Activated CD4-positive, alpha-beta memory T cell treated with anti-CD3 and anti-CD28 coated beads, Interleukin-2, amount 10 ng/mL, durations not matched to agents 7 days and 5 days (primary cell): ENCODE measurements at places on chromosomes 1 and 21. TPM values are rescaled to one million over a fixed set of nuclear protein-coding genes. Genes with fewer than 3 reads are reported as not detected.

DNA sequence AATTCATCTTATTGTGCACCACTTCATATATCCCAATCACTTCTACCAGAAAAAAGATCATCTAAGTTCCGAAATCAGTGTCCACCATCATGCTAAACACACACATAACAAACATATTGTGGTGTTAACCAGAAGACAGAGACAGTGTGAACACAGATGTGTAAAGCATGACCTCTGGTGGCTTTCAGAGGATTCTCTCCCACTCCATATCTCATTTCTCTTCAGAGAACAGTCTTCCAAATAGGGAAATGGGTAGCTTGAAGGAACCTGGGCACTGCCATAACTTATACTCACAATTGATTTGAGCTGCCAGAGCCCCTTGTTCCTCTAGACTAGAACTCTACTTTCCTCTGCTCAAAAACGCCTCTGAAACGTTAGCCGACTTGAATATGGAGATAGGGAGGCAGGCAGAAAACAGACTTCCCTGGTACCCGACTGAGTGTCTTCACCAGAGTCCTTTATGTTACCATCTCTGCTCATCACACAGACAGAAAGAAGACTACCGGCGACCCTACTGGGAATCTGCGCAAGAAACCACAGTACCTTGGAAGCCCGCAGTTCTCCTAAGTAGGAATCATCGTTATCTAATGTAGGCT lies 1.8 kb upstream of the ELAPOR1 start:
- H3K27me3 ChIP-seq: peaks cover 42% of the 10 kb centered on the region
- no peaks in the 10 kb centered on the region for H3K36me3 ChIP-seq
- peak overlapping the region; percentile 74 for H3K4me3 ChIP-seq
- no peak for DNase-seq
- H3K27ac ChIP-seq: no peak overlapping the region
- H3K4me1 ChIP-seq: peaks cover 37% of the 10 kb centered on the region

- H3K27me3 ChIP-seq: no peaks in the 10 kb centered on the region
- H3K4me1 ChIP-seq: no peaks in the 10 kb centered on the region
- no peak overlapping the region for H3K27ac ChIP-seq
These were observed 8.6 kb downstream of the BEND5 start for GRCh38 chr1:48767975-48768510.

DNA sequence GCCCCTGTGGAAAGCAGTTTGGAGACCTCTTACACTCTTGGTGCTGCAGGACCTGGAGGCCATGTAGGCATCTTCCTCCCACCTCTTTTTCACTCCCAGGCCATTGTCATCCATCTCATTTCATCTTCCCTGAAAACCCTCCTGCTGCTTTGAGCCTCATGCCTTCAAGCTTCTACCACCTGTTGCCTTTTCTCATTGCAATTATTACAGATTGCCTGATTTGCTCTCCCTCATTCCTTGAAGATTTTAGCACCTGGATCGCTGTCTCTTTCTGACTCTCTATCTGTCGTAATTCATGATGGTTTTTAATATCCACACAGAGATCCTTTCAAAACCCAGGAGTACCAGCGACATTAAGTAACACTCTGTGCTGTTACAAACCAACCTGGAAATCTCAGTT lies 350.2 kb downstream of the CAMTA1 start:
- no peak overlapping the region for H3K4me3 ChIP-seq
- no peak overlapping the region for H3K27ac ChIP-seq
- no peaks in the 10 kb centered on the region for H3K4me1 ChIP-seq
- no peak for DNase-seq
- H3K36me3 ChIP-seq: no peaks in the 10 kb centered on the region

GRCh38 chr1:55062801-55063576 lies 23.6 kb downstream of the PCSK9 start:
- no peak overlapping the region for H3K4me3 ChIP-seq
- no peaks in the 10 kb centered on the region for H3K27me3 ChIP-seq
- H3K36me3 ChIP-seq: peaks cover 11% of the 10 kb centered on the region
- DNase-seq: no peak
- H3K4me1 ChIP-seq: peaks cover 2% of the 10 kb centered on the region
- H3K27ac ChIP-seq: no peak overlapping the region

DNA sequence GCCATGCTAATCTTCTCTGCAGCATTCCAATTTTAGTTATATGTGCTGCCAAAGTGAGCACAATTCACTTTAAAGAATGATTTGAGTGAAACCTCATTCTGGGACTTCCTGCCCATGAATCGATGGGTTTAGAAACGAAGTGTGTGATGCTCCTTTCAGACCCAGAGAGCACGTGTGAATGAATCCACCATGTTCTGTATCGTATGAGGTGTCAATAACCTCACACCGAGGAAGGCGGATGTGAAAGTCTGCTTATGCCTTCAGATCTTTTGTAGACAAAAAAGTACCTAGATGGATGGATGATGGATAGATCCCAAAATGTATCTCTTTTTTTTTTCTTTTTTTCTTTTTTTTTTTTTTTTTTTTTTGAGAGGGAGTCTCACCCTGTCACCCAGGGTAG lies 13.8 kb downstream of the UBASH3A start:
- peak overlapping the region; percentile 72 for H3K27ac ChIP-seq
- H3K4me3 ChIP-seq: no peak overlapping the region
- peak; percentile 48 for DNase-seq
- peaks cover 88% of the 10 kb centered on the region for H3K4me1 ChIP-seq

Gene PBX1
- 0.23 TPM for total RNA-seq

DNA sequence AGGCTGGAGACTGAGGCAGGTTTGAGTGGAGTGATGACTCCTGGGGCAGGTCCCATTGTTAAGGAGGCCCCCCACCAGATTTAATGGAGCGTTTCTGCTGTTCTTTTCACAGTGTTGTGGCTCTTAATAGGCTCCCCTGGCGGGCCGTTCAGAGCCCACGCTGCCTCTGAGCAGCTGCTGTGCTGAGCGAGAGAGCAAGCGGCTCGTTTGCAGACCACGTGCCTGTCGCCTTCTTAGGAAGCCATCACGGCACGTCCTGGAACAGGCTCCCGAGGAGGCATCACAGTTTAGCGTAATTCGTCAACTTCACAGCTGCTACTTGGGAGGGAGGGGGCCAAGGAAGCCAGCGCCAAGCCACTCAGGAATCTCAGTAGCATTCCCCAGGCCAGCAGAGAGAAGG lies 70.5 kb upstream of the CTTNBP2NL start:
- H3K27me3 ChIP-seq: peaks cover 35% of the 10 kb centered on the region
- H3K36me3 ChIP-seq: no peaks in the 10 kb centered on the region
- no peak overlapping the region for H3K4me3 ChIP-seq
- DNase-seq: no peak
- no peak overlapping the region for H3K27ac ChIP-seq

GRCh38 chr1:206962272-206962671 lies 8.0 kb downstream of the FCAMR start:
- H3K4me3 ChIP-seq: no peak overlapping the region
- no peaks in the 10 kb centered on the region for H3K36me3 ChIP-seq
- peak overlapping the region; percentile 17 for H3K27ac ChIP-seq
- H3K27me3 ChIP-seq: no peaks in the 10 kb centered on the region

Gene WNT4
- total RNA-seq: not detected

- DNase-seq: no peak
- H3K4me1 ChIP-seq: peaks cover 27% of the 10 kb centered on the region
- H3K27me3 ChIP-seq: peaks cover 6% of the 10 kb centered on the region
- no peaks in the 10 kb centered on the region for H3K36me3 ChIP-seq
- H3K4me3 ChIP-seq: no peak overlapping the region
These were observed 87.1 kb upstream of the LYST start for GRCh38 chr1:235953801-235954200.

Gene PDE9A
- 14.3 TPM for total RNA-seq

Gene ASCL5
- total RNA-seq: not detected

- peaks cover under 1% of the 10 kb centered on the region for H3K4me1 ChIP-seq
- H3K36me3 ChIP-seq: no peaks in the 10 kb centered on the region
- DNase-seq: no peak
- no peak overlapping the region for H3K27ac ChIP-seq
These were observed 72.5 kb downstream of the OBSCN start for GRCh38 chr1:228280106-228280901.

GRCh38 chr1:230391776-230392535 lies 34.2 kb downstream of the PGBD5 start:
- no peak for DNase-seq
- H3K4me3 ChIP-seq: no peak overlapping the region
- no peaks in the 10 kb centered on the region for H3K27me3 ChIP-seq
- no peaks in the 10 kb centered on the region for H3K36me3 ChIP-seq

- no peaks in the 10 kb centered on the region for H3K36me3 ChIP-seq
- H3K4me1 ChIP-seq: no peaks in the 10 kb centered on the region
- no peak overlapping the region for H3K4me3 ChIP-seq
- H3K27ac ChIP-seq: no peak overlapping the region
These were observed 121.7 kb downstream of the ADGRL4 start for GRCh38 chr1:78884685-78885452.

DNA sequence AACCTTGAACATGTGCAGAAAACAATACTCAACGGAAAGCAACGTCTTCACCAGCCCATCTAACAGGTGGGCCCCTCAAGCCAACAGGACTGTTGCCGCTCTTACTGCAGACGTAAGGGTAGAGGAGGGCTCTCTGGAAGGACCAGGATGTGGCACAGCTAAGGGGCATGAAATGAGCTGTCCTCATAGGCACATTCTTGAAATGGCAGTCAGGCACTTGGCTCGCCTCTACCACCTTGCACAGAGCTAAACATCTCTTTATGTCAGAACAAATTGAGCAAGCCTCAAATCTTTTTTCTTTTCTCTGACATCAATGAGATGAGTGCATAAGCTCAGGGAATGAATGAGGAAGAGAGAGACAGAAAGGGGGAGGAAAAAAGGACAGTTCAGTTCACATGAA lies 86.4 kb upstream of the ESRRG start:
- no peaks in the 10 kb centered on the region for H3K36me3 ChIP-seq
- DNase-seq: no peak
- H3K4me3 ChIP-seq: no peak overlapping the region
- H3K27me3 ChIP-seq: no peaks in the 10 kb centered on the region
- no peak overlapping the region for H3K27ac ChIP-seq
- no peaks in the 10 kb centered on the region for H3K4me1 ChIP-seq

Gene DNASE2B
- total RNA-seq: not detected

Gene DCST2
- total RNA-seq: 0.40 TPM

- no peaks in the 10 kb centered on the region for H3K36me3 ChIP-seq
- no peak for DNase-seq
- H3K27me3 ChIP-seq: no peaks in the 10 kb centered on the region
- no peak overlapping the region for H3K27ac ChIP-seq
- H3K4me3 ChIP-seq: no peak overlapping the region
- no peaks in the 10 kb centered on the region for H3K4me1 ChIP-seq
These were observed 389.9 kb downstream of the PLPP3 start for GRCh38 chr1:56189454-56189853.

Gene CFHR1
- total RNA-seq: not detected

GRCh38 chr1:88529581-88529980 lies 154.5 kb upstream of the PKN2 start:
- no peaks in the 10 kb centered on the region for H3K36me3 ChIP-seq
- no peak overlapping the region for H3K4me3 ChIP-seq
- no peak overlapping the region for H3K27ac ChIP-seq
- DNase-seq: no peak
- H3K4me1 ChIP-seq: no peaks in the 10 kb centered on the region

- no peaks in the 10 kb centered on the region for H3K4me1 ChIP-seq
- no peak overlapping the region for H3K27ac ChIP-seq
- no peaks in the 10 kb centered on the region for H3K36me3 ChIP-seq
These were observed 84.4 kb downstream of the RNF220 start for GRCh38 chr1:44489481-44489880.

Gene ARHGAP29
- 0.05 TPM for total RNA-seq

DNA sequence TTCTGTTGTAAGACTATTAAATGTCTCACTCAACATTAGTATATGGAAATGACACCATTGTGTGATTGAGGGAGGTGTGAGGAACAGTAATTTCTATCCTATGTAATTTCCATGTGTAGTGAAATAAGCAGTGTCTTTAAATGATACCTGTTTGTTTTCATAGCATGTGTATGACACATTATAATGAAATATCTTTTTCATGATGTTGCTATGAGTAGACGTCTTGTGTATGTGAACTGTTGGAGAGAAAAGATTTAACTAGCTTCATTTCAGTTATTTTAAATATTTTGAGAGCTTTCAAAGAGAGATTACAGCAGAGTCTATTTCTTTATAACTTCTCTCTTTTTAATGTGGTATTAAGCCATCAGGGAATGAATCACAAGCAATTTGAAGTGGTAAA lies 71.5 kb upstream of the QSOX1 start:
- no peak overlapping the region for H3K4me3 ChIP-seq
- peaks cover 18% of the 10 kb centered on the region for H3K36me3 ChIP-seq
- no peaks in the 10 kb centered on the region for H3K4me1 ChIP-seq

DNA sequence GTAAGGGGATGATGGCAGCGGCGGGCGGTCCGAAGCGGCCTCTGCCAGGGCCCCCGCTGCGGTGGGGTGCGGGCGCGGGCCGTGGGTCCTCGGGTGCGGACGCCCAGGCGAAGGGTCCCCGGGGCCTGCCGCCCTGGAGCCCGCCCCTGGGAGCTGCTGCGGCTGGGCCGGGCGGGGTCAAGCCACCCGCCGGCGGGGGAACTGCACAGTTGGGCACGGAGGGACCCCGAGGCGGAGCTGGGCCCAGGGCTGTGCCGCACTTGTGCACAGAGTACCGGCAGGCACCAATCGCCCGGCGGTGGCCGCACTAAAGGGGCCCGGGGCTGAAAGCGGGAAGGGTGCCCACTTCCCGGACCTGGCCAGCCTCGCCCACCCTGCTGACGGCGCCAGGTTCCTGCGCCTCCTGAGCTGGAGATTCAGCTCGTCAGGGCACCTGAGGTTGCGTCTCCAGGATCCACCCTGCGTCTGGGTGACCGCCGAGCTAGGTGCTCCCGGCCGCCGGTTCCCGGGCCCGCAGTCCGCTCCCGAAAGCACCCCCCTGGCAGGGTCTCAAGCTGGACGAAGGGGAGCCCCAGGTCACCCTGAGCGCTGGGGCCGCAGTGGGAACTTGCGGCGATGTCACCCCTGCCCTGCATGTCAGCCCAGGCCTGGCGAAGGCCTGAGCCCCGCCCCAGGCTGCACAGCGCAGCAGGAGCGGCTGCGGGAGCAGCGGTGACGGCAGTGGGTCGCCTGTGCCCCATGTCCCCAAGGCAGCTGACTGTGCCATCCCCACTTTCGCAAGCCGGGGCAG lies 56.7 kb upstream of the ETV3 start:
- no peak overlapping the region for H3K4me3 ChIP-seq
- no peak for DNase-seq
- peaks cover 23% of the 10 kb centered on the region for H3K27me3 ChIP-seq
- no peaks in the 10 kb centered on the region for H3K36me3 ChIP-seq
